ENCODE measurements at places on chromosomes 5 and 9.

GRCh38 chr9:12961276-12961809 is 186.5 kb downstream of the LURAP1L start:
- ATAC-seq = no peak

GRCh38 chr5:78518365-78519197 is 130.0 kb downstream of the LHFPL2 start:
- peak; percentile 98 for ATAC-seq

- ATAC-seq = peak; percentile 44
Observed at GRCh38 chr5:157387683-157388093, 72.3 kb upstream of the NIPAL4 start.

DNA sequence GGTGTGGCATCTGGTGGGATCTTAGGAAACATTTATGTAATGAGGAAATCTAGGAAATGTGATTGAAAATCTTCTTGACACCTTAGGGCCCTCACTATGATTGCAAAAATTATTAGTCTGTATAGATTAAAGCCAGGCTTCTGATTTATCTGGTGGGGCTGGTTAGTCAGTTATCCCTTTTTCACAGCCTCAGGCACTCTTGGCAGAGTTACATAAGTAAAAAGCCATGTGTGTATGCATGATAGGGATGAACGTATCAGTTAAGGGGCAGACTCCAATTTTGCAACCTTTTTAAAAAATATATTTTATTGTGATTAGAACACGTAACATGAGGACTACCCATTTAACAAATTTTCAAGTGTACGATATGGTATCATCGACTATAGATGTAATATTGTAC is 30.6 kb upstream of the RAB14 start:
- ATAC-seq = no peak

DNA sequence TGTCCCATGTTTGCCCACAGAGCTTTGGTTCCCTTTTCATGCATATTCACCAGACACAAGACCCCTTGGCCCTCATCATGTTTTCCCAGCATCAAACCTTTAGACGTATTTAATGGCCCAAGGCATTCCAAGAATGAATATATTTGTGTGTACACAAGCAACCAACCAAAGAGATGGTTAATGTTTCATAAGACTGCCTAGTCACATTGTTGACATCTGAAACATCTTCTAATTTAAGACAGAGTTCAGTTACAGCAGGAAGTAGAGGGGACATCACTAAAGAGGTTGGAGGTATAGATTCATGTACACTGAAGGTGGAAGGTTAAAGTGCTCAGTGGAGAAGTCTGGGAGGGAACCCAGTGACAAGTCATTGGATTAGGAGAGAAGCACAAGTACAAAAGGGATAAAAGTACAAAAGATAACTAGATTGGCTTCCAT is 49.1 kb downstream of the SUSD1 start:
- no peak for ATAC-seq

DNA sequence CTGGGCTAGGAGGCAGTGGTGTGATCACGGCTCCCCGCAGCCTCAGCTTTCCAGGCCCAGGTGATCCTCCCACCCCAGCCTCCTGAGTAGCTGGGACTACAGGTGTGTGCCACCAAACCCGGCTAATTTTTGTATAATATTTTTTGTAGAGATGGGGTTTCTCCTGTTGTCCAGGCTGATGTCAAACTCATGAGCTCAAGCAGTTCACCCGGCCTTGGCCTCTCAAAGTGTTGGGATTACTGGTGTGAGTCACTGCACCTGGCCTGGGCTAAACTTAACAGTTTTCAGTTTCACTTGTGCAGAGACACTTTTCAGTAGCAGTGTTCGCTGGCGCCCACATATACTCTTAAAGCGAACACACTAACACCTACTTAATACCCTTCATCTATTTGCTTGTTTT is 205.6 kb upstream of the ZNF608 start:
- ATAC-seq = no peak

DNA sequence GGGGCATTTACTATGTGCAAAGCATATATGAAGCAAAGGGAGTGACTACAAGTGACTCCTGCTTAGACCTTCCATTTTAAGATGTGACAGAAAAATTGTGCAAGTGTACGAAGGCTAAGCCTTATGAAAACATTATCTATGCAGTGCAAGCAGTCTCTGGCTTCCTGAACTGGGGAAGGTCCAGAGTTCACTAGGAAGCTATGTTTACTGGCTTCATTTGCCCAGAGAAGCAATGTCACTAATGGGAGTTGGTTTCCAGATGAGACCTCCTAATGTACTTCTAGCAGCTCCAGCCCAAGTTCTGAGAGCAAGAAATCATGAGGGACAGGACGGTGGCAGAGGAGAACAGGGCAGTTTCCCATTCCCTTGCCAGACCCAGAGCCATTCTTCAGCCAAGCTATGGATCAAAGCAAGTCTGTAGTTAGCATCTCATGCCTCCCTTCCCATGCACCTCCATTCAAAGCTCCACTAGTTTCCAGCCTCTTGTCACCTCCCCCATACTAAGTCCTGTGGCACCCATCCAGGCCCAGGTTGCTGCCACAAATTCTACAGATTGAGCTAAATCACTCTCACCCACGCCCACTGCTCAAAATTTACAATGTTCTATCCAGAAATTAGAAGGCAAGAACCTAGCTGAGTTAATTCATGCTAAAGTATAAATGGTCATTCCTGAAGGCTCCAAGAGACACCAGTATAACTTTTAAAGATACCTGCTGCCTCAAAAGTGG is 21.8 kb downstream of the MCTP1 start:
- no peak for ATAC-seq

DNA sequence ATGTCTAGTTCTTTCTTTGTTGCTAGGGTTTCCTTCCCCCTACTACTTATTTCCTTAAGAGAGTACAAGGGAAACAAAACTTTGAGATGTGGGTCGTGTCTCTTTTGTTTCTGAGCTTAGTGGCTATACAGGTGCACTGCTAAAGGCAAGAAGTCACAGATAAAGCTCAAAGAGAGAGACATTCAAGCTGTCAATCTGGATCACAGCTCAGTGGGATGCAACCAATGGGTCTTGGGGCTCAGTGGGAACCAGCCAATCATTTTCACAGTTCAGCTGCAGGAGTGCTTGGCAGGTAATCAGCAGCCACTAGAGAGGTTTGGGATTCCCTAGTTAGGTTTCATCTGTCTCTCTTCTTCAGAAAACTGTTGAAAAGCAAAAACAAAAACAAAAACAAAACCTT is 135.4 kb upstream of the SGCD start:
- ATAC-seq = no peak

DNA sequence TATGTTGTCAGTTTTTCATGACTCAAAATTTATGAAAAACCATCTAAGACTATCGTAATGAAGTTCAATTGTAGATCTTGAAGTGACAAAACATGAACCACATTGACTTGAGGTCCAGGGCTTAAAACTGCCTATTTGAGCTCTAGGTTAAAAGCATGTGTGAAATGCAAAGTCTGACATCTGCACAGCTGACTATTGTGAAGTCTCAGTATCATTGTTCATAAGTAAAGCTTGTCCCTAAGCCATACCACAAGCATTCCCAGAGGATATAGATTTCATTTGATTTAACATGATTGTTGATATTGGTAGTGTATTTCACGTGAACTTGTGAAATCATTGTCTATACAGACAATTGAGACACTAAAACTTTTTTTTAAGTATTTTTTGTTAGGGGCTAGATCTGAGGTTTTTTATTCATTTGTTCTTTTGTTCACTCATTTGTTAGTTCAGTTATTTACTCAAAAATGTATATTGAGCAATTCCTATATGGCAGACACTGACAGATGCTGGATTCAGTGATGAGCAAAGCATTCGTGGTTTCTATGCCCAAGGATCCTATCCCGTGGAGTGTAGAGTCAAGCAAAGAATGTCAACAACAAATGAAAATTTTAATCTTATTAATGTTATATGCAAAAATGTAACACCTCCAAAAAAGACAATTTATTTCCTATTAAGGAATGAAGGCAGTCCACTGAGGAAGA is 485.2 kb downstream of the RAB3C start:
- ATAC-seq = no peak

DNA sequence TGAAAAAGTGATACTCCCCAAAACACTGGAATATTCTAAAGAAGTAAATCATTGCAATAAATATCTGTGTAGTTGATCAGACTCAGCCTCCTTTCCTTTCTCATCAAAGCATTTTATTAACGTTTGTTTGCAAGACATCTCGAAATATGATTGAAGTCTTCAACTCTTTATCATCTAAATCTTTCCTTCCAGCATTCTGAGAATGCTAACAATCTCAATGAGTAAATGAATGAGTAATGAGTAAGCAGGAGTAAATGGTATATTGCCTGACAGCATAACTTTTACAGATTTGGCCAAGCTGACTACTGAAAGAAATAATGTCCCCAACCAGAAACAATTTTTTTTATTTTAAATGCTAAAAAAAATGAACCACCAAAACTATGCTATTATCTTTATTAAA is 157.1 kb downstream of the SLCO4C1 start:
- ATAC-seq = no peak

DNA sequence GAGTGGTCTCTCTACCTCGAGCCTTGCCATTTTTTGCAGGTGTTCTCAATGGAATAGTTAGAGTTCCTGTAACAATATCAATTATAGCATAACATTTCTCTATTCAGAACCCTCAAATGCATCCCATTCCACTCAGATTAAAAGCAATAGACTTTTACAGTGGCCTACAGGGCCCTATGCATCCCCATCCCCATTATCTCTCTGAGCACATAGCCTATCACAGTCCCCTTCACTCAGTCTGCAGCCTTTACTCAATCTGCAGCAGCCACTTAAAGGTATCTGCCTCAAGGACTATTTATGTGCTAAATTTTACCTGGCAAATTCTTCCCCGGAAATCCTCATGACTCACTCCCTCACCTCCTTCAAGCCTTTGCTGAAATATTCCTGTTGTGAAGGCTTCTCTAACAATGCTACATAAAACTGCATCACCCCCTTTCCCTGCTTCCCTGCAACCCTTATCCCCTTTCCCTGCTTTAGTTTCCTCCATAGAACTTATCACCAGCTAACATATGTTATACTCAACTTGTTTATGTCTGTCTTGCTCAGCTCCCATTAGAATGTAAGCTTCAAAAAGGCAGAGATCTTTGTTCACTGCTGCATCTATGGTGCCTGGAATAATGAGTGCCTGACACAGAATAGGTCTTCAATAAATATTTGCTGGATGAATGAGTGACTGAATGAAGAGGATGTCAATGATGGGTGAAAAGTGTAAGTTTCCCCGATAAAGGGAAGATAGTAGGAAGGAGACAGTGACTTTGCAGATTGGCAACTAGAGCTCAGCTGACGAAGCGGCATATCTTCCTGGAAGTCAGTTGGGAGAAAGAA is 54.1 kb upstream of the ZNF366 start:
- ATAC-seq = no peak

- no peak for ATAC-seq
Observed at GRCh38 chr5:19534751-19535150, 453.2 kb downstream of the CDH18 start.

DNA sequence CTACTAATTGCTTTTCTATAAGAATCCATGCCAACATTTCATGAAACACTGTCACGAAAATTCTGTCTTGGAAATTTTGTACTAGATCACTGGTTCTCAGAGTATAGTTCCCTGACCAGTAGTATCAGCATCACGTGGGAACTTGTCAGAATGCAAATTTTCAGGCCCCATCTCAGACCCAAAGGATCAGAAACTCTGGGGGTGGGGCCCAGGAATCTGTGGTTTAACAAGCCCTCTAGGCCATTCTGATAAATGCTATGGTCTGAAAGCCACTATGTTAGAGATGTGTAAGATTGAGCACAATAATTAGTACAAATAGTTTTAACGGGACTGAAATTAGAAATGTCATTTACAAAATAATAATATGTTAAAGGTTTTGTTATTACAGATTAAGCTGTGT is 615.7 kb upstream of the ARRDC3 start:
- no peak for ATAC-seq

DNA sequence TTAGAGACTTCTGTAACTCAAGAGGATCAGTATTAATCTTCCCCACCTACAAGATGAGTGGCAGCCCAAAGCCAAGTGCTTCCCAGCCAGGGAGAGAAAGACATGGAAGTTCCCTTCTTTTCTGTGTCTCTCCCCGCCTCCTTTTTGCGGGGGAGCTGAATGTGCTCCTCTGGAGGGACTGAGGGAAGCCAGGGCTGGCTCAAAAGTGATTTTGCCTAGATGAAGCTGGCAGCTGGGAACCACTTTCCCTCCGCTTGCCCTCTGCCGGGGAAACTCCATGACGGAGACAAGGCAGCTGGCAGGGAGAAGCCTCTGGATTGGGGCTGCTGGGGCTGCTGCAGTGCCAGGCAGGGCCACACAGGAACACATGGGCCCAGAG is 24.4 kb downstream of the EGR1 start:
- no peak for ATAC-seq

DNA sequence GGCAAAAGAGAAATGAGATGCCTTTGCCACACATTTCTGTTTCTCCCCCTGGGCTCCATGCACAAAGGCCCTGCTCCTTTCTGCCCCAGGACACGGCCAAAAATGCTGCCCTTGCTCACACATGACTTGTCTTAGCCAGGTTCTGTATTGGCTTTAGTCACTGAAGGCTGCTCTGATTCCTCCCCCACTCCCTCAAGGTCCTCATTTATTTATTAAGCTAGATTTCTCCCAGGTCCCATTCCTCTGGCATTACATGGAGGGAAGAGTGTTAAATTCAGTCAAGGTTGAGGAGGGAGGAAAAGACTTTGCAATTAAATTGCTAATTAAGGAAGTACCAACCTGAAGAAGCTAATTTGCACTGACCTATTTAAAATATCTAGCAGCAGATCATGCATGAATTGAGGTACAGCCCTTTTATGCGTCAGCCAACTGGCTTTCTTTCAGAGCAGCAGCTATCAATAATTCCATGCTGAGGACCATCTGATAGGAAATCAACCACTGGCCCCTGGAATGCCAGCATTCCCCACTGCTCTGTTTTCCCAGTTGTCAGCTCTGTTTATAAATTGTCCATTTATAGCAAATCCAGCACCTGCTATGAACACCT is 81.2 kb upstream of the MAP3K1 start:
- ATAC-seq = no peak

GRCh38 chr9:92760070-92760469 is 4.6 kb downstream of the BICD2 start:
- no peak for ATAC-seq

GRCh38 chr9:2321523-2322148 is 300.0 kb upstream of the VLDLR start:
- no peak for ATAC-seq

DNA sequence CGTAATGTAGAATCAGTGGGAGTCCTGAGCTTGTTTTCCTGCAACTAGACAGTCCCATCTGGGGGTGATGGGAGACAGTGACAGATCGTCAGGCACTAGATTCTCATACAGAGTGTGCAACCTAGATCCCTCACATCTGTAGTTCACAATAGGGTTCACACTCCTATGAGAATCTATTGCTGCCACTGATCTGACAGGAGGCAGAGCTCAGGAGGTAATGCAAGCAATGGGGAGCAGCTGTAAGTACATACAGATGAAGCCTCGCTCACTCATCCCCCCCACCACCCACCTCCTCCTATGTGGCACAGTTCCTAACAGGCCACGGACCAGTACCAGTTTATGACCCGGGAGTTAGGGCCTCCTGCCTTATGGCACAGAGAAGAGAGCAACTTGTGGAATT is 116.2 kb upstream of the PIK3R1 start:
- ATAC-seq = no peak
